ENCODE measurements at places on chromosomes 2 and 18.

GRCh38 chr2:71526141-71526540 is 72.8 kb downstream of the DYSF start:
- DNase-seq: no peak

DNA sequence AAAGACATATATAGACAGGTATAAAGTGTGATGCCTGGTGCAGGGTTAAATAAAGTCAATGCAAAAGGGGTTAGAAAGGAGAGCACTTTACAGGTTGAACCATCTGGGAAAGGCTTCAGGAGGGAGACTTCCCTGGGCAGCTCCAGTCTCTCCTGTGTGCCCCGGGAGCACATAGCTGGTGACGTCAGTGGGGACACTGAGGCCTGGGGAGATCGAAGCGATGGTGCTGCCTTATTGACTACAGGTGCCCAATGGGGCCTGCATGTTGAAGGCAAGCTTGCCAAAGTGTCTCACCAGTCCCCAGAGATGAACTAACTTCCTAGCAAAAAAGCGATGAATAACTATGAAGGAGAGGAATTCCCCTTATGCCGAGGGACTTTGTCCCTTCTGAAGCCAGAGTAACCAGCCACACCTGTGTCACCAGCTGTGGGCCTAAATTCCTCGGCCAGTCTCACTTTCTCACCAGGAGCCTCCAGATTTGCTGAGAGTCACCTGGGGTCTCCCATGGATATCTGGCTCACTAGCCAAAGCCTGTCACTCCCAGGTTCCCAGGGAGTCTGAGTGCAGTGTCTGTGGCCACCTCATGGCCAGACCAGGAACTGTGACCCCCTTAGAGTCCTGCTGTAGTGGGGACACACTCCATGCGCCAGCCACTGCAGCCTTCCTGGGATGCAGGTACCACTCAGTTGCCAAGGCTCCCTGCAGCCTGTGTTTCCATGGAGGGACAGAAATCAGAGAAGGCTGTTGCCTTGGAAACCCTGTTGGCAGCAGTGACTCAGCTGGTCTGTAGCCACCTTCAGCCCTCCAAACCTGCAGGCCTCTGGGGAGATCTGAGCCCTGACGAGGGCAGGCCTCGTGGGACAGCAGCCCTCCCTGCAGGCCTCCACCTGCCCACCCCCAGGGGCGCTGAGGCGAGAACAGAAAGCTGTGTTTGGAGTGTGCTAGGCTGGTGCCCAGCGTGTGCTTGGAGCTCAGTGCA is 128.7 kb downstream of the CTIF start:
- peak; percentile 76 for DNase-seq

DNA sequence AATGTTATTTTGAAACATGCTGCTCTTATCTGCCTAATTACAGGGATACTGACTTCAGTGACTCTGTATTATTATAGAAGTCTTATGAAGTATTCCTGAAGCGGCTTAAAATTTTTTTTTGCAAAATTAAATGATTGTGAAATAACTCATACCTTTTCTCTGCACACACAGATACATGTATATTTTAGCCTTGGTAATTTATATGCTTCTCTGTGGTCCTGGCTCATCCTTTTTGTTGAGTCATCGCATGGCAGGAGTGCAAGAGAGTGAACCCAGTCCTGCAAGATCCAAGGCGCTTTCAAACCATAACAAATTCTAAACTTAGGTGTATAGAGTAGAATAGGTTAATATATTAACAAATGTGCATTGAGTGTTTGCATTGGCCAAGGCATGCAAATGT is 8.6 kb downstream of the CCNT2 start:
- DNase-seq: no peak

GRCh38 chr2:124973396-124973795 is 948.3 kb downstream of the CNTNAP5 start:
- no peak for DNase-seq

GRCh38 chr18:26406324-26406723 is 142.0 kb downstream of the KCTD1 start:
- no peak for DNase-seq

- no peak for DNase-seq
These were observed 25.9 kb downstream of the COL6A3 start for GRCh38 chr2:237388036-237388435.

- no peak for DNase-seq
These were observed 126.8 kb upstream of the UNC80 start for GRCh38 chr2:209644842-209645241.

- no peak for DNase-seq
These were observed 14.4 kb upstream of the E2F6 start for GRCh38 chr2:11480406-11480805.

GRCh38 chr2:239588451-239589269 is 187.8 kb upstream of the HDAC4 start:
- DNase-seq: no peak

GRCh38 chr2:66822186-66822585 is 387.3 kb downstream of the MEIS1 start:
- DNase-seq: no peak

GRCh38 chr2:10837298-10838266 is 25.0 kb upstream of the PDIA6 start:
- no peak for DNase-seq

- no peak for DNase-seq
These were observed 236.7 kb downstream of the TCF4 start for GRCh38 chr18:55351241-55351691.

GRCh38 chr2:58131191-58132011 is 84.8 kb downstream of the VRK2 start:
- DNase-seq: peak; percentile 65

GRCh38 chr2:45859682-45860081 is 208.2 kb downstream of the PRKCE start:
- no peak for DNase-seq

GRCh38 chr2:217409949-217410680 is 550.3 kb upstream of the TNP1 start:
- no peak for DNase-seq

DNA sequence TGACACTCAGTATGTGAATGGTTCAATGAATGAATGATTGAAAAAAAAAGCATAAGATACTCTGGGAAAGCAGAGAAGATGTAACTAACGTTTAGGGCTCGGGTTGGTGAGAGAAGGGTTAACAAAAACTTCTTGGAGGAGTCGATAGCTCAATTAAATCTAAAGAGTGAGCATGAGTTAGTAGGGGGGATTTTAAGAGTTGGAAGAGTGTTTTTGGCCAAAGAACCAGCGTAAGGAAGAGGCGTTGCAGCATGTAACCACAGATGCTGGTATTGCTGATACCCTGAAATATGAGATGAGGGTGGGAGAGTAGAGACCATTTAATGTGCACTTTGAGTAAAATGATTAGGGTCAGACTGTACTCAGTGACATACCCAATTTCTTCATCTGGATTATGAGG is 14.5 kb downstream of the ARHGAP28 start:
- no peak for DNase-seq

DNA sequence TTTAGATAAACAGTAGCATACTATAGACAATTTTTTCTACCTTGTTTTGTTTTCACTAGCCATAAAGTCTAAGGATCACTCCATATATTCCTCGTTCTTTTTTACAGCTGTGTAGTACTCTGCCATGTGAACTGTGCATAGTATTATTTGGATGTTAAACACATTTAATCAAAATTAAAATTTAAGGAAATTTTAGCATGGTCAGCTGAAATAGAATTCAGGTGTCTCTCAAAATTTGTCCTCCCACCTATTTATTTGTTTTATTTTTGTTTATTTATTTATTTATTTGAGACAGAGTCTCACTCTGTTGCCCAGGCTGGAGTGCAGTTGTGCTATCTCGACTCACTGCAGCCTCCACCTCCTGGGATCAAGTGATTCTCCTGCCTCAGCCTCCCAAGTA is 46.4 kb upstream of the AAK1 start:
- DNase-seq: no peak

GRCh38 chr18:25464227-25464626 is 112.3 kb upstream of the ZNF521 start:
- no peak for DNase-seq

DNA sequence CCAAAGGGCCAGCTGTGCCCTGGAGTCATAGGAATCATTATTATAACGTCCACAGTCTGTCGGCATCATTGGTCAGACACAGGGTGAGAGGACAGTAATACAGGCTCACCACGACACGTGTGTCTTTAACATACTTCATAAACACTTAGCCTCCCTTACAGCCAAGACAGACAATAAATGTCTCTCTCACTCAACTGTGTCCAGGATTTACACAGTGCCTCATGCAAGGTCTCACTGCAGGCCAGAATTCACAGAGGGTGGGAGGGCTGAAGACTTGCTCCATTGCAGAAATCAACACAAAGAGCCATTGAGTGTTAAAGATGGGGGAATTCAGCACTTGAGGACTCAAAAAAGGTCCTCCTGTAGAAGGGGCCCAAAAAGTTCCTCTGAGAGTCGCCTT is 210.5 kb downstream of the BCL2 start:
- no peak for DNase-seq

DNA sequence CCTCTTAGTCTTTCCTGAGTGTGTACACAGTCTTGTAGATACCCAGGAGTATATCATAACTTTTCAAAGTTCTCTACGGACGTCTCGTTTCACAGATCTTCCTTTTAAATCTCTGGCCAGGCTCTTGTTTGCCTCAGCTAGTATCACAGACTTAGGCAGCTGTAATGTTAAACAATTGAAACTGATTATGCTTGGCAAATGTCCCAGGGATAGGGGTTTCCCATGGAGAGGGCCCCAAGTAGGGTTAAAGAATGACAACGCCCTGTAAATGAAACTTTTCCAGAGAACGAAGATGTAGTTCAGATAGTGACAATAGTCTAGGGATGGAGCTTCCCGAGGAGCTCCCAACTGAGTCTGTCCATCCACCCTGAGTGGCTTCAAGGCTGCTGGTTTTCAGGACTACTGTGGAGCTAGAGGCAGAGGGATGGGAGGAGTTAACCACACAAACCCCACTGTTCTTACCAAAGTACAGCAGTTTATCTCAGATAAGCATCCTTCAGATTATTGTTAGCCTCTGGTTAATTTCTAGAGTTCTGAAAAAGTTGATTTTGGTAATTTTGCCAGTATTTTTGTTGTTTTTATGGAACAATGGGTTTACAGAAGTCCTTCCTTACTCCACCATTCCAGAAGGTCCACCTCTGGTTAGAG is 9.1 kb downstream of the NEURL3 start:
- DNase-seq: no peak

DNA sequence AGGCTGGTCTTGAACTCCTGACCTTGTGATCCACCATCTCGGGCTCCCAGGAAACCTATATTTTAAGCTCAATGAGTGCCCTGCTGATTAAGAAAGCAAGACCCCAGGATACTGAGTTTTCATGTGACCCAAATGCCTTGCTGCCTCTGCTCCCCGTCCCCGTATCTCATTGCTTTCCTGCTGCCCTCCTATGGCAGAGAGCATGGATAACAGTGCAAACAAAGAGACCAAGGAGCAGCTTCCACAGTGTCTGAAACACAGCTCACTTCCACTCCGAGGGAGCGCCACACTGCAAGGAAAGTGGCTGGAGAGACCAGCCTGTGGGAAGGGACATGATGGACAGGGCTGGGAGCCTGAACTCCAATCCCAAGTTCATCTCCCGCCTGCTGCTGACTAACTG is 246.8 kb downstream of the TMEM182 start:
- DNase-seq: no peak

DNA sequence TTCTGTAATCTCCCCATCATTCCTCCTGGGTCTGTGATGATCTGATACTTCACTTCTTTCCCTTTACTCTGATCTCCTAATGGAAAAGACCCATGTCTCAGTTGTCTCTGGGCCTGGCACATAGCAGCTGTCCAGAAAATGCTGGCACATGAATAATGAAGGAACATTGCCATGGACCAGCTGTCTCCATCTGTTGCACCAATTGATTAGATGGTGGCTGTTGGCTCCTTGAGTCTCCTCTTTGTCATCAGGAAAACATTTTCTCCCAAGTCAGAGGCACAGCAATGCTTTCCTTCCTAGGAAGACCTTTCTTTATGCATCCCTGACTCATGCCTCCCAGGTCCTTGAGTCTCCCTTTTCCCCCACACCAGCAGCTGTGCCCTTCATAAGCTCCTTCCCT is 286.2 kb upstream of the CXCR4 start:
- no peak for DNase-seq

DNA sequence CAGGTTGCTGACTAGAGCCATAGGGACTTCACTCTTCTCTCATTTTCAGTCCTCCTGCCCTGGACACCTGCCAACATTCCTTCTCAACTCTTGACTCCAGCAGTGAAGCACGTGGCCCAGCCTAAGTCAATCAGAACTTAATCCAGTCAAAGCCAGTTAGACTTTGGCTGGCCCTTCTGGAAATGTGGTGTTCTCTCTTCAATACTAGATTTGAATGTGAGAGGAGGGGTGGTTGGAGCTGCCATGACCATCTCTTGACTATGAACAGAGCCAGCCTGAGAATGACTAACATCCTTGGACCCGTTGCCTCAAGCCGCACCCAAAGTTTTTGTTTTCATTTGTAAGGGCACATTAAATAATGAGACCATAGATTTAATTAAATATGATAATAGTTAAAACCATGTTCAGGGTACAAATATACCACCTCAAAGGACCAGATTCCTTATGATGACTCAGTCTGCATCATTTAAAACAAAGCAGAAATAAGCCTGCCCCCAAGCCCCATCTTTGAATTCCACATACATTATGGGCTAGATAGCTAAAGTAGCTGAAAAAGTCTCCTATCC is 49.7 kb upstream of the RASGRP3 start:
- no peak for DNase-seq

DNA sequence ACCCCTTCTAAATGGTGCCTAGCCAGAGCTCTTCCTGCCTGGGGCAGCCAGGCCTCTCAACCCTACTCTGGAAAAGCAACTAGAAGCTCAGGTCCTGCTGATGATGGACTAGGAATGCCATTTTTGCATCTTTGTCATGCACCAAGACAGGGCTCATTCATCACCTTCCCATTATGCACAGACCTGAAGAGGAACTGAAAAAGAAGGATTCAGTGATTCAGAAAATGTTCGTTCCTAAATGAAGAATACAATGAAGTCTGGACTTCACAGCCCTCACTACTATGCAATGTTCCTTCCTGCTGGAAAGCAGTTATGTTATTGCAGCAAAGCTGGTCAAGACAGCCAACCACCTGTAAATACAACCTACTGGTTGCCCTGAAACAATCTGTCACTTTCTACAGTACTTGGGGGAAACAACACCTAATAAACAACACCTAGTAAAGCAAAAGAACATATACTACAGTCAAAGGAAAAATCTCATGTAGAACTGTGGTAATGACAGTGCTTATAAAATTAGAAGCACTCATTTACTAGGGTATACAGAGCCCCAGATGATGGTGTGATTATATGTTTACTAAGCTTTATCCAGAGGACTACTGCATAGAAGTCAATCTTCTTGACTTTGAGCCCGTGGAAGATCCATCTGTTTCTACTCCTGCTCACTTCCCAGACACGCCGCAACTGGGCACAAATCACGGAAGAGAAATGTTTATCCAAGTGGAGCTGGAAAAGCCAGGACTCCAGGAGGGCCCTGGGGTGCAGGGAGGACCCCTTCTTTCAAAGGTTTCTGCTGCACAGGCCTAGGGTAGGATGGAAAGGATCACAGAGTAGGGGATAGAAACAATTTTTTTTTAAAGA is 103.1 kb upstream of the THOC1 start:
- peak; percentile 31 for DNase-seq

DNA sequence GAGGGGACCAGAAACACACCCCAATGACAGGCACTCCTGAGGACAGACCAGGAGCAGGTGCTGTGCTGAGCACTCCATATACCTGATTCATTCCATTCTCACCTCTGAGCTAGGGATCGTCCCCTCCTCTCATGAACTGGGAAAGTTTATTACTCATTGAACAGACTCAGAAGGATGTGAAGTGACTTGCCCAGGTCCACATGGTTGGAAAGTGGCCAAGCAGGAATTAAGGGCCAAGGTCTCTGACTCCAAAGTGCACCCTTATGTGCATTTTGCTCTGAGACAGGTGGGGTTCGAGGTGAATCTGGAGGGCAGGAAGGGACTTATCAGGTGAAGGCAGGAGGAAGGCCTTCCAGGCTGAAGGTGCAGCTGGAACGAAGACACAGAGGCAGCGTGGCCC is 25.1 kb upstream of the PLB1 start:
- DNase-seq: no peak

Data from SK-N-SH (cell line).